Activated CD4-positive, alpha-beta T cell treated with anti-CD3 and anti-CD28 coated beads, Interleukin-2, amount 10 ng/mL, durations not matched to agents 24 days and 14 days (primary cell): ENCODE measurements at places on chromosomes 13 and 19. TPM values are rescaled to one million over a fixed set of nuclear protein-coding genes. Genes with fewer than 3 reads are reported as not detected.

EBI3 gene
- 44.0 and 45.0 TPM in 2 replicates for total RNA-seq

- no peak for DNase-seq
Observed at GRCh38 chr13:98385606-98386005, 191.3 kb downstream of the STK24 start.

ZNF865 gene
- total RNA-seq, result 12.2 and 12.5 TPM in 2 replicates

- peak; percentile 95 for DNase-seq
Observed at GRCh38 chr19:40614622-40615411, 13.6 kb downstream of the LTBP4 start.

- DNase-seq, result peak; percentile 66
Observed at GRCh38 chr19:41564515-41565378, 11.2 kb upstream of the CEACAM21 start.

GRCh38 chr13:38702669-38703068 lies 15.8 kb downstream of the FREM2 start:
- no peak for DNase-seq

ZNF266 gene
- total RNA-seq, result 24.9 and 25.3 TPM in 2 replicates

DNA sequence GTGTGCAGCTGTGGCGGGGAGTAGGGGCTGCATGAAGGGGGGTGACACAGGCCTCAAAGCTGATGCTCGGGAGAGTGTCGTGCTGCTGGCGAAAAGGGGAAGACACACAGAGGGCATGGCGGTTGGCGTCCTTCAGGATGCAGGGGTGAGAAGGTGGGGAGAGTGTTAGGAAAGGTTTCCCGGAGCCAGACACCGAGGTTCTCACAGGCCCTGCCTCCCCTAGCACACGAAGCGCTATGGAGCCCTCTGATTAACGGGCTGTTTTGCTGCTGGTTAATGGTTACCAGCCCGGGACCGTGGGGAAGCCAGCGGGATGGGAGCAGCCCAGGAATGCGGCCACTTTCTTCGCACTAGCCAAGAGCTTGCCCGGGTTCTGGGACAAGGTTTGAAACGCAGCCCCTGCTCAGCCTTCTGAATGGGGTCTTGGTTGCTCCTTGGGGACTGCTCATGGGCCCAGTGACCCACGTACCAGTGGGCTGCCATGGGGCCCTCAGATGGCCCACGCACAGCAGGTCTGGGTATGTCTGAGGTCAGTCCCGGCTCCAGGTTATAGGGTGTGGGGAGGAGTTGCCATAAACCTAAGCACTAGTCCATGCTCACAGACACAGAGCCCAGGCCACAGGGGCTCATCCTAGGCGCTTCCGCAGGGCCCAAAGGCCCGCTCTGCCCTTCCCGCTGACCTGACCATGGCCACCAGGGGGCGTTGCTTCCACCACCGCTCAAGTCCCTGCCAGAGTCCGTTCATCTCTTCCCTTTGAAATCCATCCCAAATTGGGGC lies 31.3 kb upstream of the ISYNA1 start:
- DNase-seq, result peak; percentile 87

DNA sequence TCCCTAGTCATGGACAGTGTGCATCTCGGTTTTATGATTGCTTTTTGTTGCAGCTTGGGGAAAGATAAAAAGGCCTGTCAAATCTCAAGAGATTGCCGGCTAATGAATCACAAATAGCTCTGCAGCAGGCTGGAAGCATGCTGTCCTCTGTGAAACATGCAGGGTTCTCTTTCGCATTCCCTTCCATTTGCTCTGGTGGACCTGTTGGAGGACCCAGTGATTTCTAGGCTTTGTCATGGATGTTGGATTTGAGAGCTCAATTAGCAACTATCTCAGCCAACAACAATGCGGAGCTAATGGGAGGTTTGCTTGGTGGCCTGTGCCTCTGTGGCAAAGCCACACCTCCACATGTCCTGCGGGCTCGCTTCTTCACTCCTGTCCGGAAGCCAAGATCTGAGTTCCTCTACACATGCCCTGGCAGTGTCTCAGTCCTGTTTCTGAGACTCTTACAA lies 418.1 kb upstream of the ARGLU1 start:
- no peak for DNase-seq

DNA sequence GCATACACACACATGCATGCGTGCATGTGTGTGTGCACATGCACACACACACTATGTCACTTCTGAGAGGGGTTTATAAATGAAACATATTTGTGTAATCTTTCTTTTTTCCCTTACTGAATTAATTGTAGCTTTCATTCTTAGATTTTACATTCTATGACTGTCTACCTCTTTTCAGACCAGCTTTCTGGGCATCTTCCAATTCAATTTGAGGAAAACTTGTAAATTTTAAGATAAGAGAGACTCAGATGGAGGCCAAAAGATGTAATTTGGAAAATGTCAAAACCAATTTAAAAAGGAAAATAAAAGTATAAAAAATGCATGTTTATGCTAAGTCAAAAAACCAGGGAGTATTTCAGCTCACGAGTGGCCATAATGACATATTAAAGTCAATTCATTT lies 594.5 kb downstream of the OLFM4 start:
- no peak for DNase-seq

KRTDAP gene
- not detected in 2 replicates for total RNA-seq

- no peak for DNase-seq
Observed at GRCh38 chr19:18886972-18887371, 9.0 kb downstream of the CERS1 start.

GRCh38 chr13:44140888-44141724 lies 232.5 kb upstream of the SERP2 start:
- DNase-seq, result peak; percentile 65

DNA sequence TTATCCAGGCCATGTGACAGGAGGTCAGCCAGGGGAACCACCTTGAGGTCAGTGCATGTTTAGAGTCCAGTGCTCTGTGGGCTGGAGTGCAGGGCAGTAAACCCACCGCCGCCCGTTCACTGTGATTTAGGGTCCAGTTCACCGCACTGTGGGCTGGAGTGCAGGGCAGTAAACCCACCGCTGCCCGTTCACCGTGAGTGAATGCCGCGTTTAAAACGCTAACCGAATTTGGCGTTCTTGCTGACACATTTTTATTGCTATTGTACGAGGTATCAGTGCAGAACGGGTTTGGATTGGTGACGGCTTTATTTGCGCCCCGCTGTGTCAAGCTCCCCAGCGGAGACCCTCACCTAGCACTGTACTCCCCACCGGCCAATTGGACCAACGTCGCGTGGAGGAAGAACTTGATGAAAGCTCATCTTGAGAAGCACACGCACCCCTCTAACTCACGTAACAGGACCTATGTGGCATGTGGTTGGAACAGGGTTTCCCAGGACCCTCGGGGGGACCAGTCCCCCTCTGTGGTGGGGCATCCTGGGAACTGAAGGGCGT lies 27.9 kb downstream of the C13orf46 start:
- no peak for DNase-seq

NLRP7 gene
- not detected in 2 replicates for total RNA-seq

KLK7 gene
- not detected in 2 replicates for total RNA-seq

POLR1G gene
- 25.3 and 26.5 TPM in 2 replicates for total RNA-seq

DNA sequence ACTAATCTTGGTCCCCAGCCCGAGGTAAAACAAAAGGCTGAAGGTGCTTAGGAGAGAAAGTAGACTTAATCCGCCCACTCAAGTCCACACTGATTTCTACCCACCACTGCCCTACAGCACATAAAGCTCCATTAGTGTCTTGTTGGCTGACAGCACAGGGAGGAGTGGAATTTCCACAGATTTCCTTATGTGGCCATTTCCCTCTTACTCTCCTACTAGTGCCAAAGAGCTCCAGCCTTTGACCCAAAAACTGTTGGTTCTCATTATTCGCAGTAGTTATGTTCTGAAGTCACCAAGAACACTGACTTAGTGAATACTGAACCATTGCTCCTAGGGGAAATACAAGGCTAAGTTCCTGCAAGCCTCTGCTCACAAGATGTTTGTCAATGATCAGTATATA lies 61.2 kb downstream of the RAB20 start:
- no peak for DNase-seq

- DNase-seq, result peak; percentile 86
Observed at GRCh38 chr13:74026753-74027152, 107.5 kb downstream of the KLF12 start.

F2RL3 gene
- not detected in 2 replicates for total RNA-seq

NXNL1 gene
- total RNA-seq, result not detected in 2 replicates

SIGLEC12 gene
- 0.98 and 1.5 TPM in 2 replicates for total RNA-seq

CD22 gene
- total RNA-seq, result 3.4 and 4.1 TPM in 2 replicates

- peak; percentile 83 for DNase-seq
Observed at GRCh38 chr19:39679056-39679790, 23.5 kb downstream of the LGALS16 start.
